ENCODE measurements at places on chromosomes 2 and 18.

- no peak for DNase-seq
Measured at GRCh38 chr18:10689236-10690034, 163.6 kb downstream of the NAPG start.

DNA sequence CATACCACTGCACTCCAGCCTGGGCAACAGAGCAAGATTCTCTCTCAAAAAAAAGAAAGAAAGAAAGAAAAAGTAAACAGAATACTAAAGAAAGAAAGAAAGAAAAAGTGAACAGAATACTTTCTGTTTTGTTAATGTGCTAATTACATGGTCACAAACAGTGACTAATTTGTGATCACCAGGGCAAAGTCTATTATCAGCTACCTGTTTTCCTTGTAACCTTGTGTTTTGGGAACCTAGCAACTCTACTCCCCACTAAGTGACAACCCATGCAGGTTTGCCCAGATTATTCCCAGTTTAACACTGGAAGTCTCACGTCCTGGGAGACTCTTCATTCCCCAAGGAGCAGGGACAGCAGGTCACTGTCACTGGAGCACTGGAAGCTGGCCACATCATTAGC lies 16.7 kb upstream of the UGT1A9 start:
- DNase-seq: no peak

DNA sequence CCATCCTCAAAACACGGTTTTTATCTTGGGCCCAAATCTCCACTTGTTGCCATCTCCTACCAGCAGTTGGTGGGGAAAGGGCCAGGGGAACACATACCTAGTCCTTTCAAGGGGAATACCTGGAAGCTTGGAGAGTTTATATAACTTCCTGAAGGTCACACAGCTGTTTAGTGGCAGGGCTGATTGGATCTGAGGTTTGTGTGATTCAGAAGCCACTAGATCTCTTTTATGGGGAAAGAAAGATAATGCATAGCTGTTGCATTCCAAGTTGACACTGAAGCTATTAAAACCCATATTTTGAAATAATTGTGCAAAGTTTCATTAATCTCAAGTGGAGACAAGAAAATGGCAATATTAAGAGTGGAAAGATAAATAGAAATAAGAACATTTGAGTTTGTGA lies 134.2 kb downstream of the PLCL1 start:
- DNase-seq: no peak

DNA sequence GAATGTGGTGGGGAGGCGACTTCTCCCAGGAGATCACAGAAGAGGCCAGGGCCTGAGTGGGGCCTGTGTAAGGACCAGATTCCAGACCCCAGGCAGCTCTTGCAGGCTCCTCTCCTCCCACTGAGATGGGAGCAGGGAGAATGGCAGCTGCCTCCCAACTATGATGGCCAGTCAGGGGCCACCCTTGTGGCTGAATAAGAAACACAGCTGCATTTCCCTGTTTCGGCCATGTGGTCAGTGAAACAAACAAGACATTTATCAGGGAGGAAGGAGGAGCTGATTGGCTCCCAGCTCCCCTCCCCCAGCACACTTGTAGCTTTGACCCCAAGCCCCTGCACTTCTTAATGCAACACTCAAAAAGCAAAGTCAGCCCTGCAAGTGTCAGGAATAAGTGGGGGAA lies 143.5 kb downstream of the CELF4 start:
- no peak for DNase-seq

- DNase-seq: no peak
Measured at GRCh38 chr2:69244882-69245281, 142.1 kb downstream of the GFPT1 start.

GRCh38 chr2:157836531-157836930 lies 39.6 kb downstream of the ACVR1 start:
- DNase-seq: no peak

- no peak for DNase-seq
Measured at GRCh38 chr2:38097258-38097987, 21.5 kb upstream of the CYP1B1 start.

GRCh38 chr2:84841577-84841976 lies 39.3 kb downstream of the TRABD2A start:
- DNase-seq: no peak

DNA sequence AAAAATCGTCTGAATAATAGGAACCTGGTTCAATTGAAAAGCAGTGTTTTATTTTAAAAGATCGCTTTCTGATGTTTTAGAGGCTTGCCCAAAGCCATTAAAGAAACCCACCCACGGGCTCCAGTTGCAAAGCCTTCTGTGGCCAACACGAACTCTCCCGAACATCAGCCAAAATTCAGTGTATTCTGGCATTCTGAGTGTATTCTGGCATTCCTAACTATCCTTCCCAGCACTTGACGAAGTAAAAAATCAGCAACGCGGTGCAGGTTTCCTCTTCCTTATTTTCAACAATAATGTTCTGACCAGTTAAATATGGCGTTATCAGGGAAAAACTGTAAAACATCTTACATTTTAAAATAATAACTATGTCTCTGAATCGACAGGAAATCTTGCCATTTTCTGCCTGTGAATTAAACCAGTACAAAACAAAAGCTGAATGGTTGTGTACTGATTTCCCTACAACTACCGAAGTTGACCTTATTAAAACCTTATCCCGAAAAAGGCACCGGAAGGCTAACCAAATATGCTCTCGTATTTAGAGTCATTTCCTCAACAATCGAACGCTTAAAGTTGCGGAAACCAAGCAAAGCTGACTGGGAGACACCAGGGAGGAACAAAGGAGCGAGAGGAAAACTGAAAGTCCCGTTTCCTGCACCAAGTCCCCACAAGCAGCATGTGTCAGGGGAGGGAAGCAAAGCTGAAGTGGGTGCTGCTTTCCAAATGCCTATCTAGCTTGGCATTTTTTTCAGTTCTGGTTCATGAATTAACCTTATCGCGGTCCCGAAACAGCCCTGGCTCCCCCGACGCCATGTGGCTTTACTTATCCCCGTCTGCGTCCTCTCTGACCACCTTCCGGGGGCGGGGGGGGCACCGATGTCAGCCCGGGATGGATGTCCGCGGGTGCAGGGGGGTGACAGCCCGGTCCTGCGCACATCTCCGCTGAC lies 44.3 kb downstream of the ZNF516 start:
- DNase-seq: no peak

GRCh38 chr2:48069769-48070168 lies 163.5 kb upstream of the FBXO11 start:
- DNase-seq: no peak

GRCh38 chr18:79107886-79108285 lies 38.7 kb downstream of the ATP9B start:
- no peak for DNase-seq

DNA sequence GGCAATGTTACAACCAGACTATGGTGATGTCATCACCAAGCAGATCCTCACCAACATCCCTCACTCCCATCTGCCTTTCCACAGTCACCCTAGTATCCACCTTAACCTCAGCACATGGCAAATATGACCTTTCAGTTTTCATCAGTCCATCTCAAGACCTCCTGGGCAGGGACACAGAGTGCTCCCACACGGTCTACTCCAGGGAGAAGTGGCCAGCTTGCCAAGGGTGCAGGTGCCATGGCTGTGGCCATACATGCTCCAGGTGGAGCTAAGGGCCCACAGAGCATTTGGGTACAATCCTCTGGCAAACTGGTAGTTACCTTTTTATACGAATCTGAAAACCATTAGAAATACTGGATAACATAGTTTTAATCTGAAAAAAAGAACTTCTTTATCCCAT lies 453.1 kb downstream of the ADCYAP1 start:
- no peak for DNase-seq

- no peak for DNase-seq
Measured at GRCh38 chr2:120014226-120014980, 1.5 kb downstream of the EPB41L5 start.
